ENCODE measurements at places on chromosomes 3 and 15.

- DNase-seq: no peak
These were observed 1.7 kb upstream of the RBP2 start for GRCh38 chr3:139477710-139478640.

GRCh38 chr3:151589311-151589710 is 128.4 kb upstream of the IGSF10 start:
- DNase-seq: no peak

DNA sequence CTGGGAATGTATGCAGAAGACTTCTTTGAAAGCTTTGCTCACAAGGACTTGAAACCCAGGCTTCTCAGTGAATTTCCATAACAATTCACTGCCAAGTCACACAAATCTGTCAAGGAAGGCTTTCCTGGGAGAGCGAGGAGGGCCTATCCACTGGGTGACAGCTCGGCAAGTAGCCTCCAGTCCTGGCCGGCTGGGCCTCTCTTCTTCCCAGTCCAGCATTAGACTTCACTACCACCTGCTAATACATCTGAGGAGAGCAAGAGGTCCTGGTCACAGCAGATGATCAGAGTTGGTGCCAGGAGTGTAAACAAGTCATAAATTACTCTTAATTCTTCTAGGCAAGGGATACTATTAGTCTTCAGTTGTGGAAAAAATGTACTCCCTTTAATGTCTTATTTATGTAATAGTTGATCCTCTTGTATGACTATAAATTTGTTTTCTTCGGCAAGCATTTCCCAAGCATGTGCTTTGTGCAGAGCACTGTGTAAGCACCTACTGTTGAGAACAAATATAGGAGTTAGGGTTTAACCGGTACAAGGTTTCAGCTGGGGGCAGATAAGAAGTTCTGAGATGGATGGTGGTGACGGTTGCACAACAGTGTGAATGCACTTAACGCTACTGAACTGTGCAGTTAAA is 162.9 kb downstream of the VGLL4 start:
- no peak for DNase-seq

DNA sequence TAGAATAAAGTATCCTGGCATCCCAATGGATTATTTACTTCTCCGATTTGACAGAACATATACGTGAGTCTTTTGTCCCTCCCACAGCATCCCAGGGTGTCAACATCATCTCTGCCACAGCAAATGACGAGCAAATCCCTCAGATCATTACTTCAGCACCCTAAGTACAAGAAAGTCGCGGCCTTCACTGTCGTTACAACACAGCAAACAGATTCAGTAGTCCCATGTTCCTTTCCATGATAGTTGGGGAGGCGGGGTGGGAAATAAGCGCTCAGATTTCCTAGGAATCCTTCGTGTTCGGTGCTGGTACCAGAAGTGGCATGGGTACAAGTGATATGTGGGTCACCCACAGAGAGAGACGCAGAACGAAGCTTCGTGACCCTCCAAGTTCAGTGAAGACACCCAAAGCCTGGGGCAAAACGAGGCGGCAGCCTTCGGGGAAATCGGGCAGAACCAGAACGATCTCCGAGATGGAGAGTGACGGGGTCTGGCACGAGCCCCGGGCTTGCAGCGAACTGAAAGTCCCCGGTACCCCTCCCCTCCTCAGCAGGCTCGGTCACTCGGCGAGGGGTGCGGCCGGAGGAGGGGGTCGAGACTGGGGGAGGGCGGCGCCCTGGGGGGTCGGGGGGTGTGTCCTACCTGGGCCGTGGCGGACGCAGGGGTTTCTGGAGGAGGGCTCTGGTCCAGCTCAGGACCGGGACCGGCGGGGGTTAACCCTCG is 619 bp downstream of the TTBK2 start:
- DNase-seq: peak; percentile 44

DNA sequence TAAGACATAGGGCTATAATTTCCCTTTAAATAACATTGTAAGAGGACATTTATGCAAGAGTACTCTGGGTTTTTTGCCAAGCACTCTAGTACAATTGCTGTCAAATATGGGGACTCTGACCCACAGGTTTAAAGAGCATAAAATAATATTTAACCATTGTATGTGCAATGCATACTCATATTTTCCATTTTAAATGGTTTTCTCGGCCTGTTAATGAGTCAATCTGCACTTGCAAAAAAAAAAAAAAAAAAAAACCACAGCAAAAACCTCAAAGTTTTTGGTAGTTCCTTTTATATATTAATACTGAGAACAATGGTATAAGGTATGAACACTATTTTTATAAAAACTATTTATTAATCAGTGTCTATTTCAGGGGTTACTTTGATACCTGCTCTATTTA is 304.0 kb upstream of the CBLB start:
- peak; percentile 27 for DNase-seq

DNA sequence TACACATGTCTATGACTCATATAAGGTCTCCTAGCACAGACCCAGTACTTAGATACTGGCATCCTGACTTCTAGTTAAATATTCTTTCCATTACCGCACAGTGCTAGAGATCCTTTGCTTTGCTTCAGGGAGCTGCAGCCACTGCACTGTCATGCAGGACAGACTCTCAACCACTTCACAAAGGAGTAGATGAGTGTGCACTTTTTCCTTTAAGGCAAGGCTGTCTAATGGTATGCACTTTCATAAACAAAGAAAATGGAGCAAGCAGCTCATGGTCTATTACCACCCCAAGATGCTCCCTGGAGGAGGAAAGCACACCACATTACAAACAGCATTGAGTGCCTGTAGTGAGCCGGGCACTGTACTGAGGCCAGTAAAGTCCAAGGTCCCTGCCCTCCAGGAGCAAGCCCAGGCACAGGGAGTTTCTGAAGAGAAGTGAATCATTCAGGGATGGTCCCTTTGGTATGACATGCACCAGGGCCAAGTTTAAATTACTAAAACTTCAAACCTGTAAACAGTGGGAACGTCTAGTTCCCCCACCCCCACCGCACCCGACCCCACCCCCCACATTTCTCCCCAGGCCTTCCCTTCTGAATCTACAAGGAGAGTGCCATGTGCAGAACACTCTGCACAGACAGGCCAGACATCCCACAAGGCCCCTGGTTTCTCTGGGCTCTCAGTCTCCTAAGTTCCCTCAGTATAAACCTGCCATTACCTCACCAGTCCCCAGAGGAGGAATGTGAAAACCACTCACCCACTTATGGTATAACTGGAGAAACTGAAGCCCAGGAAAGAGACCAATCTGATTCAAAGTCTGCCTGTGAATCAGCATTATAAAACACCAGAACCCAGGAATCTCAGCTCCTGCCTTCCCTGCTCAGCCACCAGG is 107.8 kb upstream of the BCL6 start:
- peak; percentile 13 for DNase-seq

GRCh38 chr15:48031973-48032372 is 88.8 kb upstream of the SLC24A5 start:
- DNase-seq: no peak

GRCh38 chr3:45887759-45888511 is 1.6 kb downstream of the CCR9 start:
- DNase-seq: peak; percentile 6

GRCh38 chr15:96348112-96349027 is 17.9 kb downstream of the NR2F2 start:
- DNase-seq: no peak

- no peak for DNase-seq
These were observed 32.6 kb upstream of the SENP5 start for GRCh38 chr3:196835086-196835485.
